ENCODE measurements at places on chromosomes 5 and 9. TPM values are rescaled to one million over a fixed set of nuclear protein-coding genes. Genes with fewer than 3 reads are reported as not detected.

GRCh38 chr5:14399054-14399692, 182.4 kb upstream of the OTULINL start:
- peak; percentile 79 for DNase-seq

DNA sequence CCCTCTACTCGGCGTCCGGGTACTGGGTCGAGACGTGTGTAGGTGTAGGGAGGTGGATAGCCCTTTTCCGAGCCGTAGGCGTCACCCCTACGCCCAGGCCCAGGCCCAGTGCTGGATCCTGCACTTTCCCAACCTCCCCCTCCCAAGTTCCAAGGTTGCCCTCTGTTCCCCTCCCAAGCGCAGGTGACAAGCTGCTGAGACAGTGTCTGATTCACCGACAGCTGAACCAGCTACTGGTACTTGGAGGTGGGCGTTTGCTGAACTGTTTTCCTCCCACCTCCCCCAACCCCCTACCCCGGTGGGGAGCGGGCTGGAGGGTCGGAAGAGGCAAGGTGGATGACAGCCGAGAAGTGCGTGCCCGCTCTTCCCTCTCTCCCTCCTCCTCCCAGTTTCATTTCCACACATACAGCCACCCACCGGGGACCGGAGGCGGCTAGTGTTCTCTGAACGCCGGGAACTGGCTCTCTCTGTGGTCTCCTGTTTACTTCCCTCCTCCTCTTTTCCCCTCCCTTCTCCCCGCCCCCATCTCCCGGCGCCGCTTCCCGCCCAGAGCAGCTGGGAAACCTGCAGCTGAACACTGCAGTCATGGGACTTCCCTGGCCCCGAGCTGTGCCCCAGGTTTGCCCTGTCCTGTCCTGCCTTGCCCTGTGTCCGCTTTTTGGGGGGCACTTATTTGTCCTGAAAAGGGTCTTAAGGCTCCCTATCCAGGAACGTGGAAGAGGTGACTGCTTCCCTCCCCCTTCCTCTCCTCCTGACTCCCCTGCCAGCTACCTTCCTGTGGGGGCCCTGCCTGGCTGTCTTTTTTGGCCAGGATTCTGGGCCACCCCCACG, 6.2 kb upstream of the KLF9 start:
- peak; percentile 86 for DNase-seq

GRCh38 chr9:126294331-126295081, 32.1 kb upstream of the MVB12B start:
- no peak for DNase-seq

JAKMIP2 gene
- 2.9 TPM for total RNA-seq

DNA sequence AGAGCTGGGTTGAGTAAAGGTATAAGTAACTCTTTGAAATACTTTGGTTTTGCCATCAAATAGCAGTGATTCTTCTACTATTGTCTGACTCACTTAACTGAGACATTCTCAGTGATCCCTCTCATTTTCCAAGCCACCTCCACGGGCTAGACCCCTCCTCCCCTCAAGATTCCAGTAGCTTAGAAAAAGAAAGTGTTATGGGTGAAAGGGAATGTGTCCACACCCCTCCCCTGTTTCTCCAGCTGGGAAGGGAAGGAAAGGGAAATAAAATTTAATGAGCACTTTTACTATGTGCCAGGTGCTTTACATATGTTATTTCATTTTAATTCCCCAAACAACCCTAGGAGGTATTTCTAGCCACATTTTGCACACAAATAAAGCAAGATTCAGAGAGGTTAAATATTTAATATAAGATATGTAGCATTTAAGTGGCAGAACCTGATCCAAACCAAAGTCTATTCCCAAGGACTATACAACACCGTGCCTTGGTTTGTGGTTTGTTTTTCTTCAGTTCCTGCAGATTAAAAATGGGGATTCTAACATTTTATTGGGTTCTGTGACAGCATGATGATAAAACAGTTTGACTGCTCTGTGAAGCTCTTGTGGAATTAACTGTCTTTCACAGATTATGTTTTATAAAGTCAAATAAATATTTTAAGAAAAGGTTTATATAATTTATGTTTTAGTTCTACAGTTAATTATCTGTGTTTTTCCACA, 135.9 kb downstream of the ZSWIM6 start:
- no peak for DNase-seq

GRCh38 chr5:12315461-12315860, 411.2 kb upstream of the CTNND2 start:
- no peak for DNase-seq

GRCh38 chr9:133875131-133875530, 117.0 kb downstream of the VAV2 start:
- no peak for DNase-seq

ZNF454 gene
- total RNA-seq: 3.5 TPM

DNA sequence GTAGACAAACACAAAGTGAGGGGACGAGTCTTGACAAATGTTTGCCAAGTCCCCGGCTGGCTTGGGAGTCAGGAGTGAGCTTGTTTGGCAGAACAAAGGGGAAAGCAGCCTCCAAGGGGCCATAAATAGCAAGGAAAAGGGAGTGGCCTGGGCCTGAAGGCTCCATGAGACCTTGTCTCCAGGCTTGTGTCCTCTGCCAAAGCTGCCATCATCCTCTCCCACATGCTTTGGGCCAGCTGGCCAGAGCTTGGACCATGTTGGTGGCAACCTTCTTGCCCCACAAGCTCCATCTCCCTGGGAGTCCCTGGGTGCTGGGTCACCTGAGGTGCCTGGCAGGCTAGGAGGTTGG, 13.3 kb upstream of the PITX1 start:
- DNase-seq: no peak

GRCh38 chr9:100869326-100869725, 159.2 kb upstream of the PLPPR1 start:
- no peak for DNase-seq

DNA sequence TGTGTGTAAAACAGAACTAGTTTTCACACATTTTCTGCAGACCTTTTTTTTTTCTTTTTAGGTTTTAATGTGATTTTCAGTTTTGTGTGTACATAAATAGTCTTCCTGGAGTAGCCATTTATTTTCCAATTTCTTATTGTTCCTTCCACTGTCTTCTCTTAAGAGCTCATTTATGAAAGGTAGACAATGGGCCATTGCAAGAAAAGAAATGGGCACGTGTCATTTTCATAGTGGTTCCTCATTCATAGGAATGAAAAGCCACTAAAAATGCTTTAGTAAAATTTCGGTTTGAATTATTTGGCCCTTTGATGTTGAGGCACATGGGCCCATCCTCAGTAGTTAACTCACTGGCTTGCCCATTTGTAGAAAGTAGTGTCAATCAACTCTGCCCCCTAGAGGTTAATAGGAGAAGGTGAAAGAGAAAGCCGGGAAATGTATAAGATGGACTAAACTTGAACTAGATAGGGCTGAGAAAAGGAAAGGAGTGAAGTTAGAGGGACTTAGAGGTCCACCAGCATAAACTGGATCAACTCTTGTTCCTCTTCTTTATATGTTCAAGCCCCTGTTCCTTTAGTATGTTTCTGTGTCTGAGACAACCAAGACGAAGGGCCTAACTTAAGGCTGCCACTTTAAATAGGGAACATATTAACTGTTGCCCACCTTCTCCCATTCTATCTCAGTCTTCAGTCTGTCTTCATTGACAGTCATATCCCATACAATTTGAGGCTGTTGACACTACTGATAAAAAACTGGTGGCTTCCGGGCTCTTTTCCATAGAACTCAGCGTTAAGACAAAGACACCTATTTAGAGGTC, 72.6 kb downstream of the SMARCA2 start:
- DNase-seq: no peak

CAST gene
- 269 TPM for total RNA-seq

EQTN gene
- 1.5 TPM for total RNA-seq

DNA sequence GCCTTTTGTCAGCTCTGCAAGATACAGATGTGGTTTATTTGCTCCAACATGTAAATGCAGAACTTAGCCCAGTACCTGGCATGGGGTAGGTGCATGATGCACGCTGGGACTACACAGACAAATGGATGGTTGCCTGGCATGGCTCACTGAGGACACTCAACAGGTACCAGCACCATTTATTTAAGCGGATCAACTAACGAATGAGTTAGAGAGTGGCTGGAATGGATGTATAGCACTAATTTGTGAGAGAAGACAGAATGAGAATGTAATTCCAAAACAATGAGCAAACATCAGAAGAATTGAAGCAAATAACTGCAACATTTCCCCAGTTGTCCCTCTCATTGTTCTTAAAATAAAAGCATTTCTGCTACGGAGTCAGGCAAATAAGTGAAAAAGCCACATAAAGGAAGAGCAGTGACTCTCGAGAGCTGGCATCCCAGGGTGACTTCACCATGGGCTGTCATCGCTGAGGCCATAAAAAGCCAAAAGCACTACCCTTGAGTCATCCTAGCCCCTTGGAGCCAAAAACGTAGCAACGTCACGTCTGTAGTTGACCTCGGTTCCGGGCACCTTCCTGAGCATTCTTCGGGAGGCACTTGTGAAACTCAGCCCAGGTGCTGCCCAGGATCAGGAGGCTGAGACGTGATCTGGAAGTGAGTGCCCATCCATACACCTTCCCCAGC, 290.3 kb downstream of the NSG2 start:
- DNase-seq: no peak

- no peak for DNase-seq
Observed at GRCh38 chr5:176458904-176459561, 10.8 kb downstream of the FAF2 start.

GRCh38 chr9:35452481-35452880, 37.4 kb upstream of the RUSC2 start:
- no peak for DNase-seq

PCDHGB4 gene
- 6.9 TPM for total RNA-seq

GRCh38 chr5:142935014-142935413, 164.8 kb downstream of the ARHGAP26 start:
- DNase-seq: no peak

S100Z gene
- total RNA-seq: 1.3 TPM

DMRTA1 gene
- 1.7 TPM for total RNA-seq

DNA sequence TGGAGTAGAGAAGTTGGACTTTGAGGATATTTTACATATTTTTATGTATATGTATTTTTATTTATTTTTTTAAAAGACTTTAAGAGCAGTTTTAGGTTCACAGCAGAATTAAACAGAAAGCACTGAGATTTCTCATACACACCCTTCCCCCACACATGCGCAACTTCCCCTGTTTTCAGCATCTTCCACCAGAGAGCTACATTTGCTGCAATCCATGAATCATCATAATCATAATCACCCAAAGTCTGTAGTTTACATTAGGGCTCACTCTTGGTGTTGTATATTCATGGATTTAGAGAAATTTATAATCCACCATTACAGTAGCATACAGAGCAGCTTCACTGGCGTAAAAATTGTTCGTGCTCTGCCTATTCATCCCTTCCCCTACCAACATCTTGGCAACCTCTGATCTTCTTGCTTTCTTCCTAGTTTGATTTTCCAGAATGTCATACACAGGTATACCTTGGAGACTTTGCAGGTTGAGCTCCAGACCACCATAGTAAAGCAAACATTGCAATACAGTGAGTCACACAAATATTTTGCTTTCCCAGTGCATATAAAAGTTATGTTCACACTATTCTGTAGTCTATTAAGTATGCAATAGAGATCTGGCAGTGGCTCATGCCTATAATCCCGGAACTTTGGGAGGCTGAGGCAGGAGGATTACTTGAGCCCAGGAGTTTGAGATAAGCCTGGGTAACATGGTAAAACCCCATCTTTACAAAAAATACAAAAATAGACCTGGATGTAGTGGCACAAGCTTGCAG, 9.6 kb upstream of the CCDC171 start:
- DNase-seq: no peak

DNA sequence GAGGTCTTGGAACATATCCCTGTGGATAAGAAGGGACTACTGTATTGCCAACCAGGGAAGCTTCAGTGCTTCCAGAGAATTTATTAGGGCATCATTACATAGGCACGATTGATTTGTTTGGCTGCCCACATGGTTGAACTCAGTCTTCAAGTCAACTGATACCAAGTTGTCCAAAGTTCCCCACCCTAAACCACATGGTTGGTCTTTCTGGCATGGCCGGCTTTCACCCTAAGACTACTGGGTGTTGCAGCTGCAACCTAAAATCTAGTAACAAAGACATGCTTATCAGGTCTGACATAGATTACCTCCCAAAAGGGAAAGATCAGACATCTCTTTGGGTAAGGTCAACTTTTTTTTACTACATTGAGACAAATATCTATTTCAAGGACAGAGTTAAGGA, 37.0 kb downstream of the FAF2 start:
- no peak for DNase-seq

DNA sequence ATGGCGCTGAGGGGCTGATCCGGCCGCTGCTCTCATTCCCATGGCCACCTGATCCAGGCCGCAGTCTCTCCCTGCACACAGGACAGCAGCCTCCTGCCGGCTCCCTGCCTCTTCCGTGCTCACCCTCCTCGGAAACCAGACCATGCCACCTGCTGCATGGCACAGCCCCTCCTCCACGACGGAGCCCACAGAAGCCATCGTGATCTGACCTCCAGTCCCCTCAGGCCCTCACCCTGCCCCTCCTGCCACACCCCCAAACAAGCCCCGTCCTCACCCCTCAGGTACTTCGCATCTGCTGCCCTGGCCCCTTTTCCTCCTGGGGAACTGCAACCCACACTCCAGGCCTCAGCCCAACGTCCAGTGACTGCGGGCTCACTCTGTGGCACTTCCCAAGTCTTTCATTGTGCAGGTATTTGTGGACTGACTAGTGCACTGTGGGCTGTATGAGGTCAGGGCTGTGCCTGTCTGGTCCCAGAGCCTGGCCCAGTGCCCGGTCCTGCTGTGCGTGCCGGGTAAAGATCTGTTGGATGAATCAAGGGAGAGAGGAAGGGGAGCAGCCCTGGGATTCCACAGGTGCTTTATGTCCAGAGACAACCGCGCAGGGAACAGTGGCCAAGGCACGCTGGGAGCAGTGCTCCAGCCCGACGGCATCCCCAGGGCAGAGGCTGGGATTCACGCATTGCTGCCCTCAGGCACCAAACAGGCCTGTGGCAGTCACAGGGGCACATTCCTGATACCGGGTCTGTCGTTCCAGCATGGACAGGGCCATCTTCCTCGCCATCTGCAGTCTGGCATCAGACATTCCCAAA, 86.1 kb downstream of the ADAMTS2 start:
- DNase-seq: no peak

N4BP3 gene
- 10.9 TPM for total RNA-seq

TXNDC8 gene
- total RNA-seq: not detected

- DNase-seq: peak; percentile 81
Observed at GRCh38 chr5:16456103-16456832, 9.3 kb downstream of the ZNF622 start.

- no peak for DNase-seq
Observed at GRCh38 chr5:139446956-139447779, 7.8 kb upstream of the DNAJC18 start.
